ENCODE measurements at places on chromosomes 6 and 20. TPM values are rescaled to one million over a fixed set of nuclear protein-coding genes. Genes with fewer than 3 reads are reported as not detected.

The IPCEF1 gene
- total RNA-seq = 0.63 TPM

The BANF2 gene
- total RNA-seq = not detected

The MICA gene
- 18.9 TPM for total RNA-seq

The CDSN gene
- not detected for total RNA-seq

The DYNLT2 gene
- total RNA-seq = 1.5 TPM

The RAET1L gene
- total RNA-seq = not detected

The LIME1 gene
- total RNA-seq = 12.1 TPM

The NUP43 gene
- 9.2 TPM for total RNA-seq

The CAP2 gene
- total RNA-seq = 55.6 TPM

The SEL1L2 gene
- not detected for total RNA-seq

The PRDM13 gene
- total RNA-seq = not detected

The FBXL4 gene
- 15.9 TPM for total RNA-seq

The TDP2 gene
- total RNA-seq = 25.2 TPM

The FAM209B gene
- not detected for total RNA-seq

The SIM1 gene
- not detected for total RNA-seq

The ORC3 gene
- total RNA-seq = 18.7 TPM

The EYA4 gene
- total RNA-seq = 3.3 TPM

The ETV7 gene
- not detected for total RNA-seq

The RIPPLY2 gene
- total RNA-seq = not detected

The TNFAIP3 gene
- 36.3 TPM for total RNA-seq

The GSTA2 gene
- not detected for total RNA-seq

Data from esophagus muscularis mucosa (tissue), 4 donors.